ENCODE measurements at places on chromosomes 13 and 19. TPM values are rescaled to one million over a fixed set of nuclear protein-coding genes. Genes with fewer than 3 reads are reported as not detected.

ZNF492 gene
- 0.36 TPM for total RNA-seq

WDR62 gene
- 0.45 TPM for total RNA-seq

HS6ST3 gene
- 4.9 TPM for total RNA-seq

FBXO17 gene
- 33.0 TPM for total RNA-seq

All from aorta (tissue), 5 donors.